ENCODE measurements at places on chromosomes 6 and 20.

DNA sequence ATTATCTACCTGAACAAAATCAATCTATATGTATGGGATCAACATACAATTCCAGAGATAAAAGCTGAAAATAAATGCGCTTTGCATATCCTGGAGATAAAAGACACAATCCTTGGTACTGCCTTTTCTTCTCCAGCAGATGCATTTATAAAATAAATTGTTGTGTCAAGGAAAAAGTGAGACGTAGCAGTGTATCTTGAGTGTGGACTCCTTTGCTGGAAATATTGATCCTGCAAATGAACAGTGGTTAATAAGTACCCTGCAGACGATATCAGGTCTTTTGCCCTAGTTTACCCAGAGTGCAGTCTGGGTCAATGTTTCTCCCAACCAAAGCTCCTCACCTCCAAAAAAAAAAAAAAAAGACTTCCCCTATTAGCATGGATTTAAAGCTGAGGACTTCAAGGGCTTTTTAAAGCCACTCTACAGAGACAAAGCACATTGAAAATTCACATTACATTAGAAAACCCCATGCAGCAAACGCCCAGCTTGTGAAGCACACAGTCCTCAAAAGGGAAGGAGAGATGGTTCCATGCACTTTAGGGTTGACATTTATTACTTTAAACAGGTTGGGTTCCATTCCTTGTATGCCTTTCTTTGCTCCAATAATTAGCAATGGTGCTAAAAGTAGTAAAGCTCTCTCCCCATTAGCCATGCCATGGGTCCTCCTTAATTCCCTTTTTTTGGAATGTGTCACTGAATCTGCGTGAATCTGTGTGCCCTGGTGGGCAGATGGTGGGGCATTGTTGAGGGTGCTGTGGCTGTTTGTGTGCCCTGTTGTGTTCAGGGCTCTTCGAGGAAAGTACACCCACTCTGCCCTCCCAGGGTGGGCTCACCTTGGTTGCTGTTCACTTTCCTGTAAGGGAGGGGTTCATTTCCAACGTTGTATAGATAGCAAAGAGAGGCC, 21.1 kb downstream of the FOXA2 start:
- DNase-seq: no peak

DNA sequence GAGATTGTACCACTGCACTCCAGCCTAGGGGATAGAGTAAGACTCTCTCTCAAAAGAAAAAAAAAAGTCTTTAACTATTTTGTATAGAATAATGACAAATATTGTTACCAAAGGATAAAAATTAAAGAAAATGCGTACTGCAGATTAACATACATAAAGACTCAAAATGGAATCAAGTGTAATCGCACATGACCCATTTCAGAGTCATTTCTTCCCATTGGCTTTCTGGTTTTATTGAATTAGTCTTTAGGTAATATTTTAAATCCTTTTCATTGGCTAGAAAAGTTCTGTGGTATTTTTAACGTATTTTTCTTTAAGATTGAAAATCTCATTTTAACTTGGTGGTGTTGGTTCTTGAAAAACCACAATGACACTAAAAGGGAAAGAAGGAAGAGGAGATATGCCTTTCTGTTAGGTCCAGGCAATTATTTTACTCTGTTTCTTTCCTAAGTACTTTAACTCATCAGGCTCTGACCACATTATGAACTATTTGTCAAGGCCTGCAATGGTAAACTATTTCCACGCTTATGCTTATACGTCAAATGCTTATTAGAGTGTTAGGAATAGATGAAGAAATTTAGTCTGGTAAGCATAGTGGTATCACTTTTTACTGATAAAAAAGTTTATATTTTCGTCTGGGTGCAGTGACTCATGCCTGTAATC, 52.3 kb downstream of the PLEKHG1 start:
- DNase-seq: no peak

DNA sequence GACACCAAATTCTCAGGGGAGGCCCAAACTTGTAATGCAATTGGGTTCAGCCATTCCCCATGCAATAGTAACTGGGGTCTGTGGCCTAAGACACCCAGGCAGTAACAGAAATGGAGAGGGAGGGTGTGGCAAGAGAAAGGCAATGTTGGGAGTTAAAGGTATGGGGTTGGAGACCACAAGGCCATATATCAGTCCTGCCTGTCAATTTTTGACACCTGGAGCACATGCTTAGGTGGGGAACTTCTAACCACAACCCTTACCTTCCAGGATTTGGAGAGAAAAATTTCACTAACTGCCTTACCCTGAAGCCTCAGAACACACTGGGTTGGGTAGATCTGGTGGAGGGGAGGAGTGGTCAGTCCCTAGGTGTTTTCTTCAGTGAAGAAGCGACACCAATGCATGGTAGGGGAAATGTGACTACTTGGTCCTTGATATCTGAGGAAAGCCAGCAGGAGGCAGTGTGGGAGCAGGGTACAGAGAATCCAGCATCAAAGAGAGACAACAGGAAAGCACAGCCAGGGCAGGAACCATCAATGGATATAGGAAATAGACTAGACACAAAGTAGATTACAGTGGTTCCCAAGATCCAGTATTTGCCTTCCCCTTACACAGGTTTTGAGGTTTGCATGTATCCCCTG, 6.8 kb upstream of the USP49 start:
- DNase-seq: no peak

DNA sequence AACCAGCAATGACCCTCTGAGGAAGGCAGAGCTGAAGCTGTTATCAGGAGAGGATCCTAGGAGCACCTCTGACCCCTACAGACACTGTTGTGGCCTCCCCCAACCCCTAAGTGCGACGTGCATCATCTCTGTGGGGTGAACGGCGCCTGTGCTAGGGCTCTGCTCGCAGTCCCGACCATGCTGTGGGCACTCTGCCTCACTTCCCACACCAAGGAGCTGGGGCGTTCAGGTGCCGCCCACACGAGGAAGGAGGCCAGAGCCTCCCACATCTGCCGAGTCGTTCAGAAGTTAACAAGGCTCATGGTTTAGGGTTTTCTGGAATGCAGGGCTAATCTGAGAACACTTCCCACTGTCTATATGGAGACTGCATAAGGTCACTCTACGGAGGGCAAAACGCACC, 62.1 kb downstream of the GINS1 start:
- DNase-seq: no peak

GRCh38 chr20:13819885-13820645, 35.2 kb downstream of the NDUFAF5 start:
- peak; percentile 79 for DNase-seq

GRCh38 chr6:134060491-134061106, 8.2 kb upstream of the SLC2A12 start:
- peak; percentile 78 for DNase-seq

DNA sequence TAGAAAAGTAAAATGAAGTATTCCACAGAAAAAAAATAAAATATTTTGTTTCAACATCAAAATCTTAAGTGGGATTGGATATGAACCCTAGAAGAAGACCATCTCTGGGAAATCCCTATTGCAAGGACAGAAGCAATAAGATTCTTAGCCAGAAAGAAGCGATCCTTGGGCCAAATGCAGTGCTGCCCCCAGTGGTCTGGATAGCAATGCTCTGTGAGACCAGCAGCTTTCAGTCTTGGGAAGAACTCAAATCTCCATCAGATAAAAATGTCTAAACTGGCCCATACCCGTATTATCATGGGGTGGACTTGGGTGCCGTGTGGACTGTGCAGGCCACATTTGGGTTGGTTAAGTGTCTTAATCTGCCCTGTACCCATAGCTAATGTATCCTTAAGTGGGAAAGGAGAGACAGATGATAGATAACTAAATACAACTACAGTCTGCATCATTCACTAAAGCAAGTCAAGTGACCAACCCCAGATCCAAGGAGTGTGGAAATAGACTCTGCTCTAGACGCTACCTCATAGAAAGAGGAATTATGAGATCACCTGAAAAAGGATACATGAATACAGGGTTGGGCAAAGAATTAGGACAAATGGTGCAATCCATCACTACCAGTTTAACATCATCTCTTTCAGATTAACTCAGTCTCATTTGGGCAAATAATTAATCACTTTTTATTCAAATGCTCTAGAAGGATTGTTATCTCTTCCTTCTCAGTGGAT, 38.9 kb upstream of the SNAP25 start:
- no peak for DNase-seq

- no peak for DNase-seq
These were observed 78.8 kb upstream of the HMGN3 start for GRCh38 chr6:79313254-79313653.

DNA sequence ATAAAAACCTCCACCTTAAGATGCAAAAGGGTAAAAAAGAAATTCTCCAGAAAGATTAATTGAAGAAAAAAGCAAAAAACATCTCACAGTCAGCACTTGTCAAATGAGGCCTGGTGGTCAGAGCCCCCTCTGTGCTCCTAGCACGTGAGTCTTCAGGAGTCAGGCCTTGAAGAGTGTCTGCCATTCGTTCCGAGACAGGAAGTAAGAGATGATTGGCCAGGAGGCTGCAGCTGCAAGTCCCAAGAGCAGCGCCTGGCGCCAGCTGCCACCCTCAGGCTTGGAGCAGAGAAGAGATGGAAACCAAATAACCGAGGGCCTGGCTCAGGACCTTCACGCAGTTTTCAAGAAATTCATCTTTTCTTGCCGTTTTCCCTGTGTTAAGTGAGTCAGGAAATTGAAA, 65.0 kb downstream of the FAM120B start:
- DNase-seq: no peak

- DNase-seq: peak; percentile 25
These were observed 104.9 kb upstream of the SLC22A23 start for GRCh38 chr6:3561725-3562124.

DNA sequence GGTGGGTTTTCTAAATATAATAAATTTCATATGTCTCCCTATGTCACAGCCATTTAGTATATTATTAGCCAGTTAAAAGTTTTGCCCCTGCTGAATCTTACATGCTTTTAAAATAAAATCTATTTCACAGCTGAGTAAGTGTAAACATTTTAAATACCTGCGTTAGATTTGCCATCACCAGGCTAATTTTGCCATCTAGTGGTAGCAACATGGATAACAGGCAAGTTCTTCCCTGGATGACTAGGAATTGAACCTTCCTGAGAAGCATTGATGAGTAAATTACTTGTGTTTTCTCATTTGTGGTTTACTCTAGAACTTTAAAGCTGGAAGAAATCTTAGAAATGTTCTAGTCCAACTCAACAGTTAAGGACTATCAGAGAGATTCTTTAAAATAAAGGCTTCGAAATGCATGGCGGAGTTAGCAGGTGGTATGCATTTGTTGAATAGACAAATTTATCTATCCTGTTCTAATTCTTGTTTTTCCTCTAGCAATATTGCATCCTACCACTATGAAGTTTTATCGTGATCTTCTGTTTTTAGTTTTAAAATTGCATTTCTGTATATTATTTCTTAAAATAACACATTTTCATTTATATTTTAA, 2.6 kb downstream of the PRSS35 start:
- DNase-seq: peak; percentile 86

GRCh38 chr20:54606380-54606779, 131.0 kb downstream of the DOK5 start:
- peak; percentile 5 for DNase-seq

DNA sequence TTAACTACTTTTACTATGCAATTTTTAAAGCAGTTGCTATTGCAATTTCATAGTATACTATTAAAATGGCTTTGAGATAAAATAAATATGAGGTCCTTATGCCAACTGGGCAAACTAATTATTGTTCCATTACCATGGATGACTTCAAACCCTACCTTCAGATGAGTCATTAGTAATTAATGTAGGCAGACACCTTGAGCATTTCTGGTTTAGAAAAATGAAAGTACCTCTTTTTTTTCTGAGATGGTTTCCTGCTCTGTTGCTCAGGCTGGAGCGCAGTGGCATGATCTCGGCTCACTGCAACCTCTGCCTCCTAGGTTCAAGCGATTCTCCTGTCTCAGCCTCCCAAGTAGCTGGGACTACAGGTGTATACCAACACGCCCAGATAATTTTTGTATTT, 11.9 kb downstream of the ASF1A start:
- no peak for DNase-seq

GRCh38 chr20:63101781-63102720, 95.3 kb upstream of the BHLHE23 start:
- DNase-seq: peak; percentile 73

DNA sequence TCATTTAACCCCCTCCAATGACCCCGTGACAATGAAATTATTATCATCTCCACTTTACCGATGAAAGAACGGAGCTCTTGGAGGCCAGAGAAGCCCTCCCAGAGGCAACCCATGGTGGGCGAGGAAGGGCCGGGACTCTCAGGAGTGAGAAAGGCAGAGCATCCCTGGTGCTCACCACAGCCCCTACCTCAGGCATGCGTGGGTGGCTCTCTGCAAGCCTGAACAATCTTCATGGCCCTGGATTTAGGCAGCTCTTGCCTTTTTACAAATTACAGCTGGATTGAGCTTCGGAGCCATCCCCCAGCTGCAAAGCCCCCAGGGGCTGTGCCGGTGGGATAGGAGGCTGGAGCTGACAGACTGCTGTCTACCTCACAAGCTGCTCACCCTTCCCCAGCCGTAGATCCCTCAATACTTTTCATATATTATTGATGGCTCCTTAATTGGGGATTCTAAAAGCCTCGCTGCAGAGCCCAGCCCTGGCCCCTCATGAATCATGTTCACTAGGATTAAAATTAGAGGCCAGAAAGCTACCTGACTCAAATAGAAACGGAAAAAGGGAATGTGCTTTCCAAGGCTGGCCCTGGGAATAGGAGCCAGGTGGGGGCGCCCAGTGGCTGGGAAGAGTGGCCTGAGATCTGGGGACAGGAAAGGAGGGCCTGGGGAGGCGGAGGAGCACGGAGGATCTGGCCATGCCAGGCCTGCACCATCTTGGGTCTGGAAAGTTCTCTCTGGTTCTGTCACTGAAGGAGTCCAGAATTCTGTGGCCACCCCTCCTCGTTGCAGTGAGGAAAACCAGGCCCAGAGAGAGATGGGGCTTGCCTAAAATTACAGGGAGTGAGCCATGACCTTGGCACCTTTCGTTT, 29.1 kb downstream of the CPNE5 start:
- no peak for DNase-seq

- DNase-seq: no peak
These were observed 8.2 kb upstream of the TBX18 start for GRCh38 chr6:84772428-84773132.

DNA sequence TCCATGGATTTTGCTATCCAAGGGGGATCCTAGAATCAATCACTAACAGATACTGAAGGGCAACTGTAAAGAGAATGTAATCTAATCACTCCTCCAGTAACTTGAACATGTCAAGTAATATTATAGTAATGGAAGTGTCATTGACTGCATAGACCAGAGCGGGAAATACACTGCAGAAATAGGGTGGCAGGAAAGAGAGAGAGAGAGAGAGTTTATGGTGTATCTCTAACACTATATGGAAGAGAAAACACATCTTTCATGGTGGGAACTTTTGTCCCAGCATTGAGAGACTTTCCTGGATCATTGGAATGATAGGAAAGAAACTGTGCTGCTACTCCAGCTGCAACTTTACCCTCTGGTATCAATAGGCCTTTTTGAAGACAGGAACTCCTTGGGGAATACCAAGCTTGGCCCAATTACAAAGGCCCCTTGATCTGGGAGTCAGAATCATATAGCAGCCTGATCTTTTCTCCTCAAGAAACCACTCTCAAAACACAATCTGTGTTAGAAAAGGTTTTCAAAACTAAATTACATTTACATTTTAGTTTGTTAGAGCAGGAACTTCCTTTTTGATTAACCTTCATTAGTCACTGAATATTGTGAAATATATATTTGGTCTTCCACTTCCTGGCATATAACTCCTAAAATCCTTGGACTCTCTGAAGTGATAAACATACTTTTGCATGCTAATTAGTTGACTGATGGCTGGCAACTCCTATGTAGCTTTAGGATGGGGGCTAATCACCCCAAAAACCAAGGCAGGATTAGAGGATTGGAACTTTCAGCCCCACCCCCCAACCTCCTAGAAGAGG, 29.5 kb upstream of the RNGTT start:
- peak; percentile 9 for DNase-seq
